ENCODE measurements at places on chromosomes 12 and 14.

DNA sequence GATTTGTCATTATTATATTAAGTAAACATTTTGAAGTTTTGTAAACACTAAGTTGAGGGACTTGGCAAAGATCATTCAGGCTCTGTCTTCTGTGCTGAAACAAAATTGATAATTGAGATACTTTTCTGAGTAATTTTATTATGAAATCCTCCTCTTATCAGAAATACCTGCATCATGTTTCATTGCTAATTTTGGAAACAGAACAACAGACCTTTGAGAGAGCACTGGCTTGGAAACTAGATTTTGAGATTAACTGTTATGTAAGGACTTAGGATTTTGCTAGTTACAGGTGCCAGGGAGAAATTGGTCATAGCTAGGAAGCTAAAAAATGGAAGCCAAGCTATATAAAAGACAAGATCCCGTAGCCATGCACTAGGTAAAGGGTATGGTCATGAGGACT is 201.7 kb upstream of the DCN start:
- no peak for DNase-seq

- no peak for DNase-seq
Observed at GRCh38 chr12:66768293-66768692, 89.4 kb upstream of the GRIP1 start.

GRCh38 chr14:31251028-31251958 is 43.7 kb upstream of the HECTD1 start:
- no peak for DNase-seq

- DNase-seq = peak; percentile 29
Observed at GRCh38 chr12:121295746-121296617, 527 bp downstream of the CAMKK2 start.

- no peak for DNase-seq
Observed at GRCh38 chr14:104145826-104146601, 7.6 kb downstream of the KIF26A start.

- DNase-seq = no peak
Observed at GRCh38 chr14:90698379-90698869, 117.8 kb downstream of the TTC7B start.

GRCh38 chr12:45582986-45583659 is 146.4 kb upstream of the ARID2 start:
- DNase-seq = no peak

DNA sequence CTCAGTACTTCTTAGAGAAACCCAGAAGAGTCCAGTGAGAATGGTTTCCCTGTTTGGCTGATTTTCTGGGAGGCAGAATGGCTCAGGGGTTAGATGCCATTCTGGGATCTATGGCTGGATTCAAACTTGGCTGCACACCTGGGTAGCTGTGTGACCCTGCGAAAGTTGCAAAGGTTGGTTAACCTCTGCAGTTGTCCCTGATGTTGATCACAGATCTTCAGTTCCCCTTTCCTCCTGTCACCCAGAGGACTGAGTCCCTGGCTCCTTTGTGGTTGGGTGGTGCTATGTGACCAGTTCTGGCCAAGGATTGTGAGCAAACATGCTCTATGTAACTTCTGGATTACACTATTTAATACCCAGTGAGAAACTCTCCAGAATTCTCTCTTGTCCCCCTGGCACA is 418.0 kb downstream of the RGS6 start:
- DNase-seq = no peak

DNA sequence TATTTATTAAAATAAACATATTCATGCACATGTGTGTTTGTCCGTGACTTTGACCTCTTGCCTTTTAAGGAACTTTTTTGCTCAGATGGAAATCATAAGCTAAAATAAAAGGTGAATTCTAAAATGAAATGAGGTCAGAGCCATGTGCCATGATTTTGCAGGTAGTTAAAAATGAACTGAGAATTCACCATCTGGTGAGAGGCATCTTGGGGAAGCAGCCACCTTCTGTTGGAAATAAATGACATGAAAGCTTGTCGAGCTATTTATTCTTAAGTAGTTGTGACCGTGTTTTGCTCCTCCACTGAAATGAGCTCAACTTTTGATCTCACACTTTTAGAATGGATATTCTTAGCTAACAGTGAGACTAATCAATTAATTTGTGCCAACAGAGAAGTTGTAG is 56.8 kb upstream of the CNOT2 start:
- DNase-seq = no peak

- no peak for DNase-seq
Observed at GRCh38 chr14:92513966-92514843, 624 bp downstream of the RIN3 start.

DNA sequence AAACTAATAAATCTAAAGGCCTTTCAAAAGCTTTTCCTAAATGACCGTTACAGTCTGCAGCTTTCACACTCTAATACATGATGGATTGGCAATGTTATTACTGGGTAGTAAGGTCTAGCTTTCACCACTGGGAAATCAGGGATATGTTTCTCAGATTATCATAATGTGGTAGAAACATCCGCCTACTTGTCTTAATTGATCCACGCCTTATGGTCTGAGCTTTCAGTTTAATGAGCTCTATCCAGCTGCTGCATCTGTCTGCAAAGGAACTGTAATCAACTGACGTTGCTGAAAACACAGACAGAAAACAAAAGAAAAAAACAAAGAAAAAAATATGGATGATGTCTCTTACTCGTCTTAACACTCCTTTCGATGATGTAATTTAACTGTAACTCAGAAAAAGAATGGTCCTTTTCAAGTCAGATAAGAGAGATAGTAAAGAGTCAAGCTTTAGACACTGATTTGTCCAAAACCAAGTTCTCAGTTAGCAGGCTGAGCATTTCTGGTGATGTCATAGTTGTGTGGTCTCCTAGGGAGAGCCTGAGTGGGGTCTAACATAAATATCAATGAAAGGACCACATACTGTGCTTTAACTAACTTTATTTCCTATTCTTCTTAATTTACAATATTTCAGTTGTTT is 85.9 kb downstream of the C2CD5 start:
- no peak for DNase-seq

GRCh38 chr12:70842942-70843341 is 77.6 kb downstream of the PTPRR start:
- DNase-seq = no peak

DNA sequence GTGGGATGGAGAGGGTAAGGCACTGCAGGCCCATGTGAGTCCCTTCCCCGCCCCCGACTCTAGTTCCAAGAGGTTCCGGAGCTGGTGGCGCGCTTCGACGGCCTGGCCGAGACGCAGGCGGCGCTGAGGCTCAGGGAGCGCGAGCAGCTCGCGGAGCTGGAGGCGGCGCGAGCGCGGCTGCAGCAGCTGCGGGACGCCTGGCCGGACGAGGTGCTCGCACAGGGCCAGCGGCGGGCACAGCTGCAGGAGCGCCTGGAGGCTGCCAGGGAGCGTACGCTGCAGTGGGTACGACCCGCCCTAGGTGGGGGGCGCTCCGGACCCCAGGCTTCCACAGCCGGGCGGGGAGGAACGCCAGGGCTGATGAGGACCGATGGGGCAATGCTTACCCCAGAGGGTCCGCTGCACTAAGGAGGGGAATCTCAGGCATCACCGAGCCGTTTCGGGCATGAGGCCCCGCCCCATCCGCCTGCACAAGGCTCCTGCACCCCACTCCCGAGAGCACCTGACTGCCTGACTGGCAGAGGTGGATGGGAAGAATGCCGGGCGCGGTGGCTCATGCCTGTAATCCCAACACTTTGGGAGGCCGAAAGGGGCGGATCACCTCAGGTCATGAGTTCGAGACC is 4.9 kb downstream of the CFAP73 start:
- no peak for DNase-seq

GRCh38 chr14:33206981-33207380 is 268.3 kb downstream of the NPAS3 start:
- DNase-seq = no peak

GRCh38 chr14:34982421-34983147 is at the start of gene SRP54:
Gene SRP54, plus strand, starts transcription at chr14:34982992. Its CDS starts 13,718 bp downstream, at chr14:34996710.
- peak; percentile 94 for DNase-seq

- DNase-seq = no peak
Observed at GRCh38 chr14:33081259-33081658, 142.6 kb downstream of the NPAS3 start.

GRCh38 chr12:63814146-63814772 is 30.2 kb upstream of the SRGAP1 start:
- no peak for DNase-seq

- no peak for DNase-seq
Observed at GRCh38 chr12:122150127-122150681, 23.8 kb downstream of the IL31 start.

DNA sequence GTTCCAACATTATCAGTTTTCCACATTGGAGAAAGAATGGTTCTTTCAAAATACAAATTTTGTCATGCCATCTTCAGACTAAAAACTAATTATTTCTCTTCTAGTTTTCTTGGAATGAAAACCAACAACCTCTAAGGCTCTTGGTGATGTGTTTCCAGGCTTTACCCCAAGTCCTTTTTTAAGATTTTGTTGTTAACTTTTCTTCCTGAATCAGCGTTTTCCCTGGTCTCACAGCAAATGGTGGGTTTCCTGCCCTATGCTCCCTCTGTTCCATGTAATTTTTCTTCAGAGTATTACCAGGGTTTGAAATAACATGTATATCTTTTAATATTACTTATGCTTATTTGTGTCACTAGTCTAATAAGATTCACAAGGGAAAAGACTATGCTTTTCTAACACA is 1311.9 kb downstream of the LRFN5 start:
- DNase-seq = no peak

GRCh38 chr12:40760821-40761220 is 68.6 kb downstream of the CNTN1 start:
- no peak for DNase-seq

DNA sequence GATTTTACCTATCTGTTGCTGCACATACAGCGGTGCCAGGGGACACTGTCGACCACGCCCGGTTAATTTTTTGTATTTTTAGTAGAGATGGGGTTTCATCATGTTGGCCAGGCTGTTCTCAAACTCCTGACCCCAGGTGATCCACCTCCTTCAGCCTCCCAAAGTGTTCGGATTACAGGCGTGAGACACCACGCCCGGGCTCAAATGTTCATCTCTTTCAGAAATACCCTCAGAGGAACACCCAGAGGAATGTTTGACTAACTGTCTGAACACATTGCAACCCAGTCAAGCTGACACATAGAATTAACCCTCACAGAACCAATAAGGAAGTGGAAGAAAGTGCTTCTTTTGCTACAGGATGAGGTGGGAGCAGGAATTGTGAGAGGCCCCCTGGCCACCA is 15.0 kb upstream of the ETFBKMT start:
- no peak for DNase-seq

- DNase-seq = peak; percentile 39
Observed at GRCh38 chr14:90235179-90235976, 21.0 kb upstream of the PSMC1 start.

DNA sequence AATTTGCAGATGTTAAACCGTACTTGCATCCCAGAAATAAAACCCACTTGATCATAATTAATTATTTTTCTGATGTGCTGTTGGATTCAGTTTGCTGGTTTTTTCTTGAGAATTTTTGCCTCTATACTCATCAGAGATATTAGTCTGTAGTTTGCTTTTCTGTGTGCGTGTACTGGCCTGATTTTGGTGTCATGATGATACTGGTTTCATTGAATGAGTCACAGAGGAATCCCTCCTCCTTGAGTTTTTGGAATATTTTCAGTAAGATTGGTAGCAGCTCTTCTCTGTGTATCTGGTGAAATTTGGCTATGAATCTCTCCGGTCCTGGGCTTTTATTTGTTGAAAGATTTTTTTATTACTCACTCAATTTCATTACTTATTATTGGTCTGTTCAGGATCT is 100.4 kb upstream of the PMCH start:
- DNase-seq = no peak

DNA sequence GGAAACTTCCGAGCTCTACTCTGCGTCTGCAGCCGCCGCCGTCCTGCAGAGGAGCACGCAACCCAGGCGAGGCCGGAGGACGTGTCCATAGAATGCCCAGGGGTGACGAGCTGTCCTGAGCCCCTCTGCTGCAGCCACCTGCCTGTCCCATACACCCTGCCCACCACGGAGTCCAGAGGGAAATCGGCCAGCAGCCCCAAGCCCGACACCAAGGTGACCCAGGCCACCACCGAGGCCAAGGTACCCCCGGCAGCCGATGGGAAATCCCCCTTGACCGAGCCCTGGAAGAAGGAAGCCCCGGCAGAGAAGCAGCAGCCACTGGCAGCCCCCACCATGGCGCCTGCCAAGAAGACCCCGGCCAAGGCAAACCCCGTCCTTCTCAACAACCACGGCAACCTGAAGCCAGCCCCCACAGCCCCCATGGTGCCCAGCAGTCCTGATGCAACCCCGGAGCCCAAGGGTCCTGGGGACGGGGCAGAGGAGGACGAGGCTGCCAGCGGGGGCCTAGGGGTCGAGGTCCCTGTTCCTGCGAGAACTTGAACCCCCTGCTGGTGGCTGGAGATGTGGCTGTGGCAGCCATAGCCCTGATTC is 128.7 kb upstream of the C14orf180 start:
- DNase-seq = no peak

- no peak for DNase-seq
Observed at GRCh38 chr14:35395283-35395682, 9.3 kb downstream of the NFKBIA start.

- DNase-seq = no peak
Observed at GRCh38 chr12:100229036-100229635, 28.5 kb downstream of the ACTR6 start.

DNA sequence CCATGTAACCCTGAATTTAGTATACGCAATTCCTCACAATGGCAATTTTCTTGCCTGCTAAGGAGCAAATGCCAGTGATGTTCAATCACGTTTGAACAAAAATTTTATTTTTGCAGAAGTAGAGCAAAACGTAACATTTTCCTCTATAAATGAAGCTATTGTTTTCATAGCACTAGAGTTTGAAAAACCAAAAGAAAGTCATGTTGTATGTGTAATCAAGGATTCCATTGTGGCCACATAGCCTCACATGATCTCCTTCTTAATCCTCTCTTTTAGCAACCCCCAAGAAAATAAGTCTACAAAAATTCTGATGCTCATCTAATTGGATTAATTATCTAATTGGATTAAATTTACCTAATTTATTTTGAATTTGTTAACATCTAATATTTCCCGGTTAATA is 1217.4 kb upstream of the FLRT2 start:
- DNase-seq = no peak

DNA sequence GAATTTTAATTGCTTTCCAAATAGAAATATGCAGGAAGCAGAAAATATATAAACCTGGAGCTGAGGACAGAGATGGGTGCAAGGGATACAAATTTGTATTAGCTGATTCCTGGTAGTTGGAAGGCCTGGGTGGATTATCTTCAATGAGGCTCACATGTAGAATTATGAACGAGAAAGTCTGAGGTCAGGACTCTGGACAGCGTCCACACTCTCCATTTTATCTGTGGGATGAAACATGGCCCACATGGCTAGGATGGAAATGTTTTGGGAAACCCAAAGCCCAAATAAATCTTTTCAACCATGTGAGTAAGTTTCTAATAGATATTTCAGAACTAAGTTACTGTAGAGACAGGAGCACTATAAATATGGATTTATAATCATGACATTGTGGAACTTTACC is 256.1 kb downstream of the APAF1 start:
- no peak for DNase-seq

GRCh38 chr14:37472906-37473305 is 122.1 kb downstream of the FOXA1 start:
- DNase-seq = no peak

Measured in CMK (cell line).